ENCODE measurements at places on chromosomes 4 and X. TPM values are rescaled to one million over a fixed set of nuclear protein-coding genes. Genes with fewer than 3 reads are reported as not detected.

DNA sequence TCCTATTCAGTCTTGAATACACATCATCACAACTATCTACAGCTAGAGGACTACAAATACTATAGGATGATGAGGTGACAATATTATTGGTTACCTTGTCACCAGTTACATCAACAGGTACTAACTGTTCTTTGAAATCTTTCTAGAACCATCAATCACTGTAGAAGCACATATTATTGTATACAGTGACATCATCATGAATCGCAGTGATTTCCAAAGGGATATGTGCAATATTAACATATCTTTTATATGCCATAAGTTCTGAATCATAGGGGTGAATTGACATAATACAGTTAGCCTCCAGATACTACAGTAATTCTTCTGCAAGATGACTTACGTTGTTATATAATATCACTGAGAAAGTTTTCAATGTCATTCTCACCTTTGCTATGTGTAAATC lies 105.2 kb upstream of the HPGD start:
- no peak for DNase-seq

GRCh38 chr4:94636004-94636403 lies 121.8 kb upstream of the BMPR1B start:
- DNase-seq = no peak

DNA sequence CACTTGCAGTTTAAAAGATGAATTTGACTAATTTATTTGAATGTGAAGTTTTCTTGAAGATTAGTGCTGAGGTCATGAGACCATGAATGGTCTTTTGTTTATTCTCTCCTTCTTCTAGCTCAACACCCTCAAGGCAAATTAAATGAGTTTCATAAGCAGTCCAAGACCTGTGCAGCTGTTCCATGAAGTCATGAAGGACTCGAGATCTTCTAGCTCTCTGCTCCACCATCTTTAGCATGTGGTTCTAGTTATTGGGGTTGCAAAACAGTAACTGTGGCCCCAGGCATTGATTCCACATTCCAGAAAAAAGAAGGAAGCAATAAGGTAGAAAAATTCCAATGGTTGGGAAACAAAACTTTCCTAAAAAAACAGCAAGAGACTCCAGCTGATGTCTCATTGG lies 84.2 kb upstream of the HS3ST1 start:
- no peak for DNase-seq

DNA sequence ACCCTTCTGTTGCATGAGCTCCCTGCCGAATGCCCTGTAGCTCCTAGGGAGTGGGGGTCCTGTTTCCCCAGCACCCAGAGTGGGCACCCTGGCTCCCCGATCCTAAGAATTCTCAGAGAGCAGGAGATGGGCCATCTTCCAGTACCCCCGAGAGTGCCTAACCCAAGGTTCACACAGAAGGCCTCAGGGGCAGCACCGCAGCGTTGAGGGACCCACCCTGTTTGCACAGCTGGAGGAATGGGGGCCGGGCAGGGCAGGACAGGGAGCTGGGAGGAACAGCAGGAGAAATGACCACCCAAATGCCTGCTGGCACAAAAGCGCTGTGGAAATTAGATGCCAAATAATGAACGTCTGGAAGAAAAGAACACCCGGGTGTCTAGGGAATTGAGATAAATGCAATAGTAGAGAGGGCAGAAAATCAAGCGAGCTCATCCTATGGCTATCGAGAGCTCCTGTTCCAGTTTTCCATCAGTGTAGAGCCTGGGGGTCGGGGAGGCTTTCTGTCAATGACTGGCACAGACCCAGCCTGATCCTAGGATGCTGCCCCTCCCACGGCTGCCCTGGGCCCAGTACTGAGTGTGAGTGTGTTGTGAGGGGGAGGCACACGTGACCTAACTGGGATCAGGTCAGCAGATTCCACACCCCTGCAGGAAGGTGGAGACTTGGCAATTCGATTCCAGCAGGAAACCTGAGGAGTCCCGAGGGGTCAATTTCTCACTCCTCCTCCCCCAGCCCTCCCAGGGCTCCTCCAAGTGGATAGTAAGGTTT lies 25.7 kb downstream of the SEPTIN6 start:
- no peak for DNase-seq

DNA sequence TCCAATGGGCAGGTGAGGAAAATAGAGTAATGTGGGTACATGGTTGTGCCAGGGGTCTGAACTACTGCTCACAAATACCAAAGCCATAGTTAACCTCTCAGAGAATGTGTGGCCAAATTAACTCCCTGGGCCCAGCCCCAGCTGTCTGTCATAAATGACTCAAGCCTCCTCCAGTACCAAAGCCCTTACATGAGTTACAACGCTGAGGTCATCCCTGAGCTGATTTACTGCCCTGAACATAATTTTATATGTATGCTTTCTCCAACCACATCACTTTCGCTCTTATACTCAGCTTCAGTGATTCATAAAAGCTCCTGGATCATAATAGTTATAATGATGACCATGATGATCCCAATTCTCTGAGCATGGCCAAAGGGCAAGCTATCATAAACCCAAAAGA lies 283.9 kb downstream of the NKX6-1 start:
- no peak for DNase-seq

DNA sequence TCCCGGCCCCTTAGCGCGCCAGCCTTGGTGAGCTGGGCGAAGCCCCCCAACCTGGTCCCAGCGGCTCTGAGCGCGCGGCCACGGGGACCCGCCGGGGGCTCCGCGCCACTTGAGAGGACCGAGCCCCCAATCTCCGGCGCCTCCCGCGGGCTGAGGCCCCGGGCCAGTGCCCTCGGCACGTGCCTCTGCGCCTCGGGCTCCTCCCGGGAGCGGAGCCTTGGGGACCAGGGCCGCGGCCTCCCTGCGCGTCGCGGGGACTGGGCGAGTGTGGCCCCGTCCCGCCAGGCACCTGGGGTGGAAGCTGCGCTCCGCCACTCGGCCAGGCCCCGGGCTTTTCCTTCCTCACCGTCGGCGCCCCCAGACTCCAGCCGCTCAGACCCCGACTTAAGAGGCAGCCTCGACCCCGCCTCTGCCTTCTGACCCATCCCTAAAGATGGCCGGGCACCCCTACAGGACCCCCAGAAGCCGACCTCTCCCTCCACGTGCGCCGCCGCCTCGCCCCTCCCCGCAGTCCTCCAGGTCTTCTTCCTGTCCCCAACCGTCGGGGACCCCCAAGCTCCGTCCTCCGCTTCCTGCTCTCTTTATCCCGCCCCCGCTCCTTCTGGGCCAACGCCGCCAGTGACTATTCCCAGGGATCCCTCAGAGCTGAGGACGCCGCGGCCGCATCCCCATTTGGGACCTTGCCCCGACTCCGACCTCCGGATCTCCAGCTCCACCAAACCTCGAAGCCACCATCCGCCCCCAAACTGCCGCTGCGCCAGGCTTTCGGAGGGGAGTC lies 752 bp downstream of the ERAS start:
- no peak for DNase-seq

GRCh38 chrX:123976706-123977316 lies 15.3 kb downstream of the STAG2 start:
- DNase-seq = no peak

DNA sequence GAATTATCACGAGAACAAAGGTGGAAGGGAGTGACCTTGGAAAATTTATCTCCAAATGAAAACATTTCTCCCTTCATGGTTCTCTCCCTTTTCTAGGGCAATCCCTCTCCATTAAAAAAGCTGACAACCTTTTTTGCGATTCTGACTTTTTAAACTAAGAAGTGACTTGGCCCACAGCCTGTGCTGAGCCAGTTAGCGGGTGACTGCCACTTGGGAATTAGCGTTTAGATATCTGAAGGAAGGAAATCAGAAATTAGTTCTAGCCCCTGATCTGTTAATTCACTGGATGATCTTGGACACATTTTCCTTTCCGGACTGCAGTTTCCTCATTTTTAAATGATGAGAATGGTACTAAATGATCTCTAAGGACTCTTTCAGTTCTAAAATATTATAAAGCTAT lies 245.0 kb downstream of the FBXO8 start:
- no peak for DNase-seq

- no peak for DNase-seq
Measured at GRCh38 chrX:17732138-17732783, 5.0 kb upstream of the SCML1 start.

GRCh38 chr4:101600287-101600686 lies 190.2 kb upstream of the BANK1 start:
- DNase-seq = no peak

DNA sequence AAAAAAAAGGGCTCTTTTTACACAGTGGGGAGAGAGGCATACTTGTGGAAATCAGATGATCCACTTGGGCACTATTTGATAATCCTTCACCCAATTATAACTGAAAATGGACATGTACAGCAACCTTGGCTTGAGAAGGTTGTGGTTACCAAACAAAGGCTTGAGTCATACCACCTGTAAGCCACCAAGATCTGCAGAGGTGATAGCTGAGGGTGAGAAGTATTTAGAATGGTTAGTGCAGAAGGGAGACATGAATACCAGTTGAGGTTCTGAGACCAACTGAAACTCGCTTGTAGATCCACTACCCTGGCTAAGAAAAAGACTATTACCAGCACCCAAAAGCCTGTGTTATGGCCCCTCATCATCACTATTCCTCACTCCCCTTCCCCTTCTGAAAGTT lies 614.0 kb downstream of the STIM2 start:
- no peak for DNase-seq

GRCh38 chrX:80573275-80573674 lies 153.0 kb downstream of the TENT5D start:
- DNase-seq = no peak

- DNase-seq = no peak
Measured at GRCh38 chr4:42416017-42416416, 18.7 kb downstream of the SHISA3 start.

DNA sequence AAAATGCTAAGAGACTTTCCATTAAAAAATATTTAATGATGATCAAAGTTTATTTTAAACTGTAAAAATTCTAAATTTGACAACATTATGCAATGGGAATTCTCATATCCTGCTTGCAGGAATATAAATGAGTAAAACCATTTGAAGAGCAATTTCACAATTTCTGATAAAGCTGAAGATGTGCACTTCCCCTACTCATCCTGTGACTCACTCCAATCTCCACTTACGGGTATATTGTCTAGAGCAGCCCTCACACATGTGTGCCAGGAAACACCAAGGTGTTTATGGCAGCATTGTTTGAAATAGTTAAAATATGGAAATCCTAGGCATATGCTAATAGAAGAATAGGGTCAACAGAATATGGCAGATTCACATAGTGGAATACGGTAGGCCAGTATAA lies 158.4 kb downstream of the PDHA2 start:
- DNase-seq = no peak

GRCh38 chr4:96056346-96056934 lies 216.5 kb downstream of the PDHA2 start:
- no peak for DNase-seq

- no peak for DNase-seq
Measured at GRCh38 chr4:151315212-151315886, 10.1 kb downstream of the SH3D19 start.

GRCh38 chr4:95549246-95550114 lies 707 bp upstream of the UNC5C start:
- peak; percentile 11 for DNase-seq

- peak; percentile 47 for DNase-seq
Measured at GRCh38 chr4:41611881-41612871, 74.2 kb downstream of the LIMCH1 start.

- DNase-seq = no peak
Measured at GRCh38 chrX:136768469-136769084, 12.2 kb downstream of the ARHGEF6 start.

DNA sequence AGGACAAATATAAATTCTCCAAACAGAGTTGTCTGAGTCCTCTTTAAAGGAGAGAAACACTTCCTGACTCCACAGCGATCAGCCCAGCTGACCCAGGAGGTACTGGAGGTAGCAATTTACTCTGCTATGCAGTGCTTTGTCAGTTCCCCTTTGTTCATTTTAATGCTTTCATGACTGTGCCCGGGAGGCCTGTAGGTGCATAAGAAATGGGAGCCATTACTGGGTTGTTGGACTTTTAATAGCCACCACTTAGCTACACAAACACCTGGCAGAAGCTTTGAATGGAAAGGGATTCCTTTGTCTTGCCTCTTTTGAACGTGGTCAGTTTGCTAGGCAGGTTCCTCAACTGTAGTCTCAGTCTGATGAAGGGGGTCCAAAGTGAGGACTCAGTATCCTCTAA lies 59.0 kb upstream of the AFF2 start:
- no peak for DNase-seq

- no peak for DNase-seq
Measured at GRCh38 chrX:1223242-1223600, 10.8 kb upstream of the CRLF2 start.

DNA sequence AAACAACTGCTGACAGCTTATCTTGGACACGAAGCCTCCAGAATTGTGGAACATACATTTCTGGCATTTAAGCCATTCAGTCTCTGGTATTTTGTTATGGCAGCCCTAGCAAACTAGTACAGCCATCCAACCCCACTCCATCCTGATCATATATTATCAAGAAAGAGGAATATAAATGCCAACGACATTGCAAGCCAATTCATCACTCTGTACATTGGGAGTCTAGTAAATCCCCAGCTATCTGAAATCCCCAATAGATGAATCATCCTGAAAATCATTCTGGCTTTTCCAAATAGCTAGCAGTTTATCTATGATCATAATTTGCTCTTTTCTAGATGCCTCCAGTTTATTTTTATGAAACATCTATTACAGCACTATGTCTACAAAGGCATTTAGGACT lies 41.1 kb downstream of the FRMD7 start:
- no peak for DNase-seq

- no peak for DNase-seq
Measured at GRCh38 chr4:183455431-183456195, 11.2 kb downstream of the CDKN2AIP start.

GRCh38 chr4:48268956-48269860 lies at the start of gene TEC:
TEC (minus strand) TSS chr4:48269838; CDS start chr4:48228614, 41,224 bp downstream.
- DNase-seq = peak; percentile 7

- DNase-seq = no peak
Measured at GRCh38 chr4:41718907-41719306, 29.6 kb downstream of the PHOX2B start.

DNA sequence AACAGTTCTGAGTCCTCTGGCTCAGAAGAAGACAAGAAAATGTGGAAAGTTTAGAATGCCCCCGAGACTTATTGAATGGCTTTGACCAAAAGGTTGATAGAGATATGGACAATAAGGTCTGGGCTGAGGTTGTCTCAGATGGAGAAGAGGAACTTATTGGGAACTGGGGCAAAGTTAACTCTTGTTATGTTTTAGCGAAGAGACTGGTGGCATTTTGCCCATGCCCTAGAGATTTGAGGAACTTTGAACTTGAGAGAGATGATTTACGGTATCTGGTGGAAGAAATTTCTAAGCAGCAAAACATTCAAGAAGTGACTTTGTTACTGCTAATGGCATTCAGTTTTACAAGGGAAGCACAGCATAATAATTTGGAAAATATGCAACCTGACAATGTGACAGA lies 1549.3 kb upstream of the ADGRL3 start:
- no peak for DNase-seq

Gene FAM9B
- total RNA-seq = 1.4 TPM

Gene TLR6
- 1.5 TPM for total RNA-seq

Gene NALF2
- 2.2 TPM for total RNA-seq

Gene PRKG2
- total RNA-seq = 8.2 TPM

Gene LUZP4
- total RNA-seq = 10.1 TPM

Gene NIPAL1
- total RNA-seq = 5.4 TPM

Gene HTN3
- not detected for total RNA-seq

Gene INPP4B
- 49.7 TPM for total RNA-seq

Gene PDS5A
- total RNA-seq = 55.7 TPM

Gene GPR119
- 1.2 TPM for total RNA-seq

Gene ABCG2
- 12.3 TPM for total RNA-seq

Gene RAP1GDS1
- total RNA-seq = 16.5 TPM

Gene CFP
- 0.09 TPM for total RNA-seq

Data from prostate gland (tissue), 2 donors.